SK-N-SH treated with all-trans-retinoic acid at 6 μM for 48 hours (cell line): ENCODE measurements at places on chromosomes 2 and 18.

- ATAC-seq, result peak; percentile 98
Observed at GRCh38 chr18:58768293-58768974, 96.2 kb upstream of the ZNF532 start.

DNA sequence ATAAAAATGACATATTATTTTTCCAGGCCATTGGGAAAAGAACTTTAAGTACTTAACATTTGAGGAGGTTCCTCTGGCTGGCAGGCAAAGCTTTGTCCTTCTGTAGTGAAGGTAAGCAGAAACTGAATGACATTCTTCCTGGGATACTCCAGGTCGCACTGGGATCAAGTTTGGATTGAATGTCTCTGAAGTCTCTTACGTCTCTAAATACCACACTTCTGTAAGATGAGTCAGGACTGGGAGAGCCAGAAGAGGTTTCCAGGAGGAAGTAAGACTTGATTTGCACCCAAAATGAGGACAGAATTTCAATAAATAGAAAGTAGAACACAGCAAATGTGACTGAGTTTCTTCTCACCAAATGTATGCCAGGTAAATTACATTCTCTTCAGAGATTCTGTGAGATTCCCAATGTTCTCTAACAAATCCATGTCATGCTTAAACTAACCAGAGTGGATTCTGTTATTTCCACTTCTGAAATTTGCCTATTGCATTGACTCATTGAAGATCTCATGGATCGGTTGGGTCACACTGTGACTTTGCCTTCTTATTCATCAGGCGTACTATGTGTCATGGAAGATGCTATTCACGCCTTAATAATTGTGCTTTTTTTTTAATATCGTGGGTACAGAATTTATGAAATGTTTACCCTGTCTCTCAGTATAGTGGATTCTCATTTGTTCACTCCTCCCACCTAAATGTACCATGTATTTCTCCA lies 25.5 kb upstream of the VIT start:
- peak; percentile 56 for ATAC-seq

GRCh38 chr18:48161911-48162698 lies 231.6 kb upstream of the SMAD2 start:
- peak; percentile 76 for ATAC-seq

DNA sequence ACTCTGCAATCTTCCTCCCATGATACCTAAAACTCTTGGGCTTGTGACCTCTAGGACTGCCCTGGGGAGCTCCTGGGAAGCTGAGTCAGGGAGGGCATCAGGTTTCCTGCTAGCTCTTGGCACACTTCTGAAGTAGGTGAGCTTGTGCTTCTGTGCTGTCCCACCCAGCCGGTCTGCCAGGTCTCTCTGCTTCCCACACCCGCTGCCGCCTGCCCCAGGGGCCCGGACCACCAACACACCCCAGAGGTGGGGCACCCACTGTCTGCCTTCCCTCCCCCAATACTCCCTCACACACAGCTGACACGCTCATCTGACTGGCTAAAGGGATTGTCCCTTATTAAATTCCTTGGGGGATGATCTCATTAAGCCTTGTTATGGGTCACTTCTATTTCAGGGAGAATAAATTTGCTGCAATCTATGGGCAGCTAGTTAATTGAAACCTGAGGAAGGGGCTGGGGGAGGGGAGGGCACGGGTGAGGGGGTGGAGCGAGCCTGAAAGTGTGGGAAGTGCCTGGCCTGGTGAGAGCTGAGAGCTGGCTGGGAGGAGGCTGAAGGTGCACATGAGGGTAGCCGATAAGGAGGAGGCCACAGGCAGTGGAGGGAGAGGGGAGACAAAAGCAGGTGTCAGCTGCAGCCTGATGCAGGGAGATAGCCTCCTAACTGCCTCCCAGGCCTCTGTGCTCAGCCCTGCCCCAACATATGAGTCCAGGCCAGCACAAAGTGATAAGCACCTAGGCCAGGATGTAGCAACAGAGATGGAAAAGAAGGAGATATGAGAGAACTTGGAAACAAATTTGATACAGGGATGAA lies 48.8 kb downstream of the HAUS1 start:
- ATAC-seq, result peak; percentile 77

- ATAC-seq, result peak; percentile 92
Observed at GRCh38 chr18:59814891-59815290, 84.9 kb upstream of the PMAIP1 start.

DNA sequence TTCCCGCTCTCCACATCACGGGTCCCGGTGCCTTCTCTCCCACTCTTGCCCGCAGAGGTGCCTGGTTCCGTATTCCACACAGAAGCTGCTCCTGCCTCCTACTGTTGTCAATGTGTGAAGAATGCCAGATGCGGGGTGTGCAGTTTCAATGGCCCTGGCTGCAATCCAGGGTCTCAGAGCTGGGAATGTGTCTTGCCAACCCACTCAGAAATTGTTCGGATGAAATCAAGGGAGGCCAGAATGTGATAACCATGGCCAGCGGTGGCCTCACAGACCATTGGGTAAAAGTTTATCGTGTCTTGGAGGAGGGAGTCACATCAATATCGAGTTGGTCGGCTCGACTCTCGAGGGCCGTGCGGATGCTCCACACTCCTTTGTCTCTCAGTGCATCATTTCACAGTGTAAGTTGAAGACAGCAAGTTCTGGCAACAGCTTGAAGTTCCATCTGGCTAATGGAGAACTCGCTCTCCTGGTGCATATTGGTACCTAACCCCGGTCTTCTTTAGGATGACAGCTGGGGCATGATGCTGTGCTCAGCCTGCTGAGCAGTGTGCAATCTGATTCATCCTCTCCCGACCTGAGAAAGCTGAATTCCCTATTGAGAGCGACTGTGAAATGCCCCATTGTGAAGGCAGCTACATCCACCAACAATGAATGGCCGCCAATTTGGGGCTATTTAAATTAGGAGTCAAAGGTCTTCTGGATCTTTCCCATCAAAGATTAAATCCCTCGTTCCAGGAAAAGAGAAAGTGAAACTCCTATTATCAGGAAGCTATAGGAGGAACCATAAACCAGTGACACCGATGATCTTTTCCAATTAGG lies 389.0 kb downstream of the SOX11 start:
- ATAC-seq, result no peak; the same call in 2 of the 3 replicates

DNA sequence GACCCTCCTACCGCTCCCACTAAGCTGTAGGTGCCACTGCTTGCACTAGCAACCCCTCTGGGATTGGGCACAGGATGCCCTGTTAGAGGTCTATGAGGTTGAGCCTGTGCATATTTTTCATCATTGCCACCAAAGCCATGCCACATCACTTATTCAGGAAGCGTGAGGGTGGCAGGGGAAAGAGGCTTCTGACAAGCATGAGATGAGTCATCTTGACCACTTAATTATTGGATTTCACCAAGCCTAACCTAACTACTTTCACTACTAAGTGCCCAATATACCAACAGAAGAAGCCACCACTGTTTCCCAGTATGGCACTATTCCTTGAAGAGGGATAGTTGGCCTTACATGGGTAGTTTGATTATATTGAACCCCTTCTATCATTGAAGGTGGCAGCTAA lies 181.3 kb upstream of the EPHA4 start:
- no peak for ATAC-seq

DNA sequence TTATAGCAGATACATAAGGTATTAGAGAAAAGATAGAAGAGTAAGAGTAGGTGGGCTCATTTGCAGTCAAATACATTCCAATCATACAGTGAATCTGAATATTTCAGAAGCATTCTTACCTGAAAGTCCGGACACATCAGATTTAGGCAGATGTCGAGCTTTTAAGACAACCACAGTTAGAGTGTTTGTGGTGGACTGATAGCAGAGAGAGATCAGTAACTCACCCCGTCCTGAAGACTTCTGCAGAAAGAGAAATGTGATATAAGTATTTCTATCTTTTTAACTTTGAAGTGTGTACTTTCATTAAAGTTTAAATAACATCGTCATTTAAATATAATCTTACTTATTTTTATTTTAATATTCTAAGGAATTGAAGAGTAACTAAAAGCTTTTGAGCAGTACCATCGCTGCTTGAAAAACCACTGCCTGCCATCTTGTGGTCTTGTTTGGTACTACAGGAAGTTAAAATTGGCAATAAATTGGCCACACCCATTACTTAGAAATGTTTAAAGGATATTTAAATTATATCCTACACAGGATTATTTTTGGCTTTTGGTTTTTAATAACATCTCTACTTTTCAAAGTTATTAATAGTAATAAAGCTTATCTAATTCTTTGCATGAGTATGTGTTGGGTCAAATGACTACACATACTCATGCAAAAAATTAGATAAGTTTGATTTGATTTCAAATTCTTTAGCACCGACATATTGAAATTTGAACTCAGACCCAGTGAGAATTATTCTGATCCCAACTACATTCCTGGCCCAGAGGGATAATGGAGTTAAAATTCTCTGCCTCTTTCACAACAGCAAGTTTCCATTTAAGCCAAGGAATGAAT lies 5.5 kb downstream of the SYT4 start:
- peak; percentile 64; the same call in 2 of the 3 replicates for ATAC-seq

- ATAC-seq, result no peak
Observed at GRCh38 chr2:98027538-98027937, 31.8 kb upstream of the TMEM131 start.

GRCh38 chr2:160575368-160575767 lies 81.8 kb upstream of the RBMS1 start:
- no peak for ATAC-seq

- peak; percentile 68 for ATAC-seq
Observed at GRCh38 chr2:205056151-205056561, 510.9 kb downstream of the PARD3B start.

DNA sequence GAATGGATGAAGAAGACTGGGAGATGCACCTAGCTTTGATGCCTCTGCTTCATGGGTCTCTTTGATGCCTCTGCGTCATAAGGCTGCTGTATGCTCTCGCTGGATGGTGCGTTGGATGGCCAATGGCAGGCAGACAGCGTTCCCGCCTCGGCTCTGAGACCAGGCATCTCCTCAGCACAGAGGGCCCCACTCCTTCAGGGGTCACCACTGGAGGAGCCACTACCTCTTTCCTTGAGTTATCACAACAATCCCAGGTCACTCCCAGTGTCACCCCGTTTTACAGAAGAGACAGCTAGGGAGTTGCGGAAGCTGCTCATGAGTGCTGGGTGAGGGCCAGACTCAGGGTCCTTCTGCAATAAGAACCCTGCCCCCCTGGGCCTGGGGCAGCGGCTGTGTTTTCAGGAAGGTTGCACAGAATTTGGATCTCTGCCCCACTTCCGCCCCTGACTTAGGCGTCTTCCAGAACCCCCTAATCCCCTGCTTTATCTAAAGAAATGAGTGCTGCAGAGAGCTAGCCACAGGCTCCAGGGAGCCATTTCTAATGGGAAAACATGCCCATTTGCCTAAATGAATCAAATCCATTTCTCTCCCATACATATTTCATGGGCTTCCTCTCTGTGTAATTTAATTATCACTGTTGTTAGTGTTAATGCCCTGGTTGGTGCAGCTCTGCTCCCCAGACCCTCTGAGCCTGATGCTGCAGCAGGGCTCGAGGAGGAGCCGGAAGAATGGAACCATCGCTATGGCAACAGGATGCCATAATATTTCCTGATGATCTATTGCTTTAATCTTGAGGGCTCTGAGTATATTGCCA lies 131.8 kb upstream of the HS6ST1 start:
- ATAC-seq, result peak; percentile 42; the same call in 1 of the 3 replicates

DNA sequence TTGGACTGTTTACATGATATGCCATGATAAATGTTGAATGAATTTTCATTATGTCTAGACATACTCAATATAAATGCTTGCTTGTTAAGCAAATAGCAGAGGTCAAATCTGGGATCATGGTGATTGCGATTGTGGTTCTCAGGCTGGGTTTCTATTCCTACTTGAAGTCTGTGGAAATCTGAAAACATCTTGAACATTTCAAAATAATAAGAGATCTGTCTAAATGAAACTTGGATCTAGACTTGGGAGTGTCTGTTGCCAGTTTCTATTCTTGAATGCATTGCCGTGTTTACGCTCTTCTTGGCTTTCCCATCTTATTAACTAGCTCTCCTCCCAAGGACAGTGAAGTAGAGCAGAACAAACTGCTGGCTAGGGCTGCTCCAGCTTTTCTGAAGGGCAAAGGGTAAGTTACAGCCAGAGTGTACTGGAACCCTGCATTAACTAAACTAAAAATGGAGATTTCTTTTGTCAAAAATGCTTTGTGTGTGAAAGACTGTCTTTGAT lies 127.7 kb downstream of the DTNA start:
- ATAC-seq, result no peak

GRCh38 chr18:37641573-37641972 lies 76.0 kb upstream of the CELF4 start:
- no peak for ATAC-seq

GRCh38 chr2:44936715-44937687 lies 4.5 kb upstream of the SIX3 start:
- no peak for ATAC-seq

DNA sequence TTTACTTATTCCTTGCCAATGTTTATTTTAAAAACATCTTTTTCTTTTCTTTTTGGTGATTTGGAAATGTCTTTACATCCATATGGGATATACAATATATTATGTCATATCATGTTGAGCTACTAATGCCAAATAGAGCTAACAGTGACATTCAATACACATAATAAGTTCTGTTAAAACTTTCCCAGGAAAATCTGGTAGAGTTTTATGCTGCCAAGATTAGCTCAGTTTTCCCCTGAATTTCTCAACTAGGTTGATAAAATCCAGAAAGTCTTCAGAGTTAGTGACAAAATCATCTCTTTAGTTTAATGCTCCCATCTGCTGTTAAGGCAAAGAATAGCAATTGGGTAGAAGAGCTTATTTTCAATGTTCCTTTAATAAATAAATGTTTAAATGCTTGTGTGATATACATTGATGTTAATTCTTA lies 9.9 kb downstream of the COL3A1 start:
- peak; percentile 24 for ATAC-seq

GRCh38 chr2:11933854-11934253 lies 187.4 kb downstream of the LPIN1 start:
- no peak for ATAC-seq

- ATAC-seq, result no peak
Observed at GRCh38 chr2:11985817-11986566, 239.6 kb downstream of the LPIN1 start.

GRCh38 chr2:19649785-19650380 lies 251.9 kb downstream of the TTC32 start:
- no peak for ATAC-seq

DNA sequence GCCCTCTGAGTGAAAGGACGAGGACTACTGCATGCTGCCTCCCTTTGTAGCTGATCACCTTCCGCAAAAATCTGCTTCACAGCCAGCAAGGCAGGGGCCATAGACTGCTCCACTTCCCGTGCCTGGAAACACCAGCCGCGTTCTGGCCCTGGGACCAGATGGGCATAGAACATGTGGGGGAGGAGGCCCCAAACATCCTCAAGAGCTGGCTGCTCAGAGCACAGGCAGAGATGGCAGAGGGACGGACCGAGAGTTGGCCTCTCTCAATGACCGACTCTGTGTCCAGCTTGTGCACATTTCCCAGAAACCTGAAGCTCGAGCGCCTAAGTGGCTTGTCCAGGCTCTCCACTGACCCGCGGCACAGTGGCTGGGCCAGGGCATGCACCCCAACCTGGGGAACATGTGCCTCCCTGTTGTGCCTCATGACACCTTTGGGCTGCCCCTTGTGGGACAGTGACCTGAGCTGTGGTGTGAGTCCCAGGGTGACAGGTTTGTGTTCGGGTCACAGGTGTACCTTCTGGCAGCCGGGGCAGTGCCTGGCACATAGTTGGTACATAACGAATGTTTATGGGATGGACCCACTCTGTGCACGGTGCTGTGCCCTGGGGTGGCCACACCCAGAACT lies 9.1 kb downstream of the KCNF1 start:
- no peak for ATAC-seq

GRCh38 chr2:147688242-147688641 lies 156.6 kb upstream of the ACVR2A start:
- ATAC-seq, result no peak
